ENCODE measurements at places on chromosomes 6 and 20.

- H3K4me3 ChIP-seq: no peak overlapping the region
- peaks cover 5% of the 10 kb centered on the region for H3K36me3 ChIP-seq
- H3K4me1 ChIP-seq: peaks cover 6% of the 10 kb centered on the region
- no peak overlapping the region for H3K27ac ChIP-seq
- H3K27me3 ChIP-seq: peaks cover 6% of the 10 kb centered on the region
Observed at GRCh38 chr20:49505518-49505917, 23.1 kb upstream of the KCNB1 start.

GRCh38 chr6:24933868-24934401, 1.8 kb downstream of the RIPOR2 start:
- H3K27ac ChIP-seq: peak overlapping the region; percentile 92
- peak overlapping the region; percentile 89 for H3K4me3 ChIP-seq
- no peaks in the 10 kb centered on the region for H3K27me3 ChIP-seq
- H3K4me1 ChIP-seq: peaks cover 90% of the 10 kb centered on the region
- no peak for DNase-seq

DNA sequence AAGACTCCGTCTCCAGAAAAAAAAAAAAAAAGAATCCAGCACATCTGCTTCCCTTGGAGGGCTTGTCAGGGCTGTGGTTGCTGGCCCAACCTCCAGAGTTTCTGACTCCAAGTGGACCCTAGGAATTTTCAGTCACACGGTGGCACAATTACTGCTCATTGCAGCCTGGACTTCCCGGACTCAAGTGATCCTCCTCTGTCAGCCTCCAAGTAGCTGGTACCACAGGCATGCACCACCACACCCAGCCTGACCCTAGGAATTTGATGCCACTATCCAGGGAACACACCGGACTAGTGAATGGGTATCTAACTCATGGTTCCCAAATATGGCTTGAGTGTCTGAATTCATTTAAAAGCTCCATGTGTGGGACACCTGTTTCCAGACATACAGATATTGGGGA, 9.8 kb upstream of the MAPRE1 start:
- H3K27ac ChIP-seq: no peak overlapping the region
- H3K4me1 ChIP-seq: no peaks in the 10 kb centered on the region
- no peak for DNase-seq
- H3K36me3 ChIP-seq: no peaks in the 10 kb centered on the region
- H3K4me3 ChIP-seq: no peak overlapping the region

DNA sequence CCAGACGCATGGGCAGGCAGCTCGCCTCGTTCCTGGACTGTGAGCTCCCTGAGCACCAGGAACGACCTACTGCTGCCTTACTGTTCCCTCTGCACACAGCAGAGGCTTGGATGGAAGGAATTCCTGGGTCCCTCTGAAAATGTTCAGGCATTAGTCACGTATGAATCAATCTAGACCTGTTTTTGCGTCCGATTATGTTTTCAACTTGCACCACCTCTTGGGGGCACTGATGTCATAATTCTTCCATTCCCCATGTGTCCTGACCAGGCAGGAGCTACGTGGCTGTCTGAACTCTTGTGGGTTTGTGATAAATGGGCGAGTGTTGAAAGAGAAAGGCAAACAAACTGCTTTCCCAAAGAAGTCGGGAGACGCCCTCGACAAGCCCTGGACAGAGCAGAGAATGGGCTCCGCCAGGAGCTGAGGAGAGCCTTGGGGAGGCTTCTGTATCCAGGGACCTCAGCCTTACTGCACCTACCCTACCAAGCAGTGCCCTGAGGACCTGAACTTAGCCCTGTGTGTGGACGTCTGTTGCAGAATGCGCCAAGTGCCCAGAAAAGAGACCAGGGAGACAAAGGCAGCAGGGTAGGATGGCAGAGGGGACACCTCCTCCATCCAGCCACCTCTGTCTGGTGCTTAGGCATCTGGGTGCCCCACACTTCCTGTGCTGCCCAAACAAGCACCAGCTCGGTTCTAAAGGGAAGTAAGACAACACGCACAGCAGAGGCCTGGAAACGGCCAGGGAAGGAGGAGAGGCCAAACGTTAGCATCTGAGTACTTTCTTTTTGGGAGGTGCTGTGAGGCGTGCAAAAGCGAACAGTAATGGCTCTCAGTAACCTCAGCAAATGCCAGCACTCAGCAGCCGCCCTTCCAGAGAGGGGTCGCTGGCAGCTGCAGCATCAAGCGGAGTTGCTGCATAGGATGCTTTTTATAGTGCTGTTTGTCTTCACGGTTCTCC, 124.2 kb downstream of the LY86 start:
- no peaks in the 10 kb centered on the region for H3K36me3 ChIP-seq
- DNase-seq: no peak
- no peak overlapping the region for H3K4me3 ChIP-seq
- no peak overlapping the region for H3K27ac ChIP-seq

DNA sequence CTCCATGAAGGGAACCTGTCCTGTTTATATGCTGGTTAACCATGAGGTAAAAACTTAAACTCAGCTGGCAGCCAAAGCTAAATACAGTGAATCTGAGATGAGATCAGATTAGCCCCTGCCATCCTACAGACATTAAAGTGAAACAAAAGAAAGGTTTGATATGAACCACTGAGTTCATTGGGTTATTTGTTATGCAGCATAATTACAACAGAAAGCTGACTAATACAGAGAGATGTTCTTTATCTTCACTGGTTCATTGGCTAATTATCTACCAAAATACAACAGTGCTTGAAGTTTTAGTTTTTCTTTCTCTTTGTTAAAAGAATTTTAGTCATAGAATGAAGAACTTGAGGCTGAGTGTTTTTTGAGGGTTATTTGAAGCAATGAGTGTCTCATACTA, 307.6 kb upstream of the FERMT1 start:
- no peak overlapping the region for H3K4me3 ChIP-seq
- no peaks in the 10 kb centered on the region for H3K27me3 ChIP-seq
- no peaks in the 10 kb centered on the region for H3K4me1 ChIP-seq
- no peak for DNase-seq
- no peak overlapping the region for H3K27ac ChIP-seq

All from activated T-helper 2 cell treated with anti-CD3 and anti-CD28 coated beads, Interferon-gamma antibody, Interleukin-2, Interleukin-4, amounts not matched to agents 10 μg/mL and 5 μg/mL and 100 μg/mL, durations not matched to agents 14 hours and 24 hours and 36 hours (primary cell).